Suppressor macrophage treated with lipopolysaccharide for 4 hours (primary cell): ENCODE measurements at places on chromosomes 5 and 9.

- no peak for DNase-seq
These were observed 367.1 kb downstream of the CSNK1G3 start for GRCh38 chr5:123879071-123879470.

DNA sequence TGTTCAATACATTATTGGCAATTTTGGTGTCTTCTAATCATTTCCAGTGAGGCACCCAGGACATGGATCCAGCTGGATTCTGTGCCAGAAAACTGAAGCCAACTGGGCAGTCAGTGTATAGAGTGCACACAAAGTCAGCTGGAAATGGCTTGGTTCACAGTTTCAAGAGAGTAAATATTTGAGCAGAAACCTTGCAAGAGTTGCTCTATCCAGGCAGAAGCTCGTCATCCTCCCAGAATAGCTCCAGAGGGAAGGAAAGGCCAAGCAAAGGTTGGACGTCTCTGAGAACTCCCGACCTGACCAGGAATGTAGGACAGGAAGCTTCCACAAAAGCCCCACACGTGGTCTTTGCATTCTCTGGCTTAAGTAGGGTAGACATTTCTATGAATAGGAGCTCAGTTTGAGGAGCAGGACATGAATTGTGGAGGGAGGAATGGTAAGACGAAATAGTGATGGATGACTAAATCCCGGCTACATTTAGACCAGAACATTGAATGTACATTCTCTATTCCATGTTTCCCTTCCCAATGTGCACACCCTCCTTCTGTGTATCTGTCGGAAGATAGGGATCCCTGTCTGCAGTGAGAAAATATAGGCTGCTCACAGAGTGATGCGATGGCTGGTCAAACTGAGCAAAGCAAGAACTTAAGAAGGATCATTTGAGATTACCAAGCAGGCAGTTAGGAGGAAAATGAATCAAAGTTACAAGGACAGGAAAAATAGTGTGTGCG is 72.7 kb upstream of the FCN2 start:
- DNase-seq: no peak

DNA sequence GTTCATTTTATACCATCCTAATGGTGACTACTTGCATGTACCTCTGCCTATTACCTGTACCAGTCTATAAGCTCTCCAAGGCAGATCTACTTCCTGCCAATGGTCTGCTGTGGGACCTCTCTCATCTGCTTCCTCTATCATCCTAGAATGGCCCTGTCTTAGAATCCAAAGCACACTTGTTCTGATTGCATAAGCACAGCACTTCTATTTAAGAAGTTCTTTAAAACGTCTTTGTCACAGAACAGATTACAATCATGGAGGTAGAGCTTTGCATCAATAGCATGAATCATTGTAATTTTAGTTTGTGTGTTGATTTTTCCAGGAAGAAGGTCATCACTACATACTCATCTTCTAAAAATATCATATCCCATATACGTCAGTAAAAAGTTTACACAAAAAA is 131.8 kb upstream of the ACOT12 start:
- DNase-seq: peak; percentile 65

DNA sequence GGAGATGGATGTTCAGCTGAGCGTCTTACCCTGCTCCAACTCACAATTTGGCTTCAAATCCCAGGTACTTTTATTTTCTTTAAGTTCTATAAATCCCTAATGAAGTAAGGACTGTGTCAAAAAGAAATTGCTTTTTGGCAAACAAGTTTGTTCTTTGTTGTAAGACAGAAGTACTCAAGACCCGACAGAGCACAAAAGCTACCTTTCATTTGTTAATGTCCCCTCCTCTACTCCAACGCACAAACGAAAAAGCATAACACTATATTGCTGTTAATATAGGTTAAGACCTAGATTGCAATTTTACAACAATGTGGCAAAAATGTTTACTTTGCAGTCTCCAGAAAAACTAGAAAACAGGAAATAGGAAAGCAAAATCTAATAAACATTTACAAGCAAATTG is 595.4 kb upstream of the DMAC1 start:
- no peak for DNase-seq

DNA sequence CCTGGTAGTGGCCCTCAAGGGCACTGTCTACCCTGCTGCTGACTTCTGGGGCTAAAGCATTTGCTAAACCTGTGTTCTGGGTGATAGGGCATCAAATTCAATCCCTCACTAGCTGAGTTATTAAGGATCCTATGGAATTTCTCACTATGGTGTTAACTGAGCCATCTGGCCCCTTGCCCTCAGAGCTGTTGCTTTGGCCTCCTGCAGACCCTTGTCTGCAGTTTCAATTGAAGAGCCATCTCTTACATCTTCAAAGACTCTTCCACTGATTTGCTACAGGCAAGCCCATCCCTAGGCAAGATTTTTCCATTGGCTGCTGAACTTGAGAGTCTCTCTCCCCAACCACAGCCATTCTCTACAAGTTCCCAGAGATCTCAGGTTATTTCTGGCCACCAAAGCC is 418.2 kb downstream of the ZNF608 start:
- DNase-seq: no peak

DNA sequence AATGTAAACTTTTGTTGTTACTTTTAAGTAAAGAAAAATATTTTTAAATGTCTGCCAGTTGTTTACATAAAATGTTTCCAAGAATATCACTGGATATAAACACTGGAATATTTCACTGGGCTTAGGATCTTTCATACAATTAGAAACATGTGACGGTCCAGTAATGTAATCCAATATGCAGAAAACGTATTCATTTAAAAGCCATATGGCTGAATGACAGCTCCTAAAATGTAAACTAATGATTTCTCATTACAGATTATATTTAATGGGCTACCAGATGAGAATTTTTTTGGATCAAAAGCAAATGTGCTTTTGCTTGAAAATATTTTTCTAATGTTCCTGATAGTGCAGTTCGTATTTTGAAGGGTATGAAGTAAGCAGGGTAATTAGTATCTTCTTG is 124.3 kb downstream of the TTC39B start:
- DNase-seq: no peak

DNA sequence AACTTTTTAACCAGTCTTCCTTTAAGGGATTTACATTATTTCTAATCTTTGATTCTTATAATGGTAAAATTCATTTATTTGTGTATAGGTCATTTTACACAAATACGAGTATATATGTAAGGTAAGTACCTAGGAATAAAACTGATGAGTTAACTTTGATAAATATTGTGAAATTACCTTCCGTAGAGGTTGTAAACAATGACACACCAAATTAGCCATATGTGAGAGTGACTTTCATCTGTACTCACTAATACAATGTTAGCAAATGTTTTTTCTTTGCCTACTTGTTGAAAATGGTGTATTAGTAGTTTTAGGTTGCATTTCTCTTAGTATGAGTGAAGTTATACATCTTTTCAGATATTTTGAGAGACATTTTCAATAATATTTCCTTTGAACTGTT is 42.6 kb upstream of the TSLP start:
- DNase-seq: no peak

DNA sequence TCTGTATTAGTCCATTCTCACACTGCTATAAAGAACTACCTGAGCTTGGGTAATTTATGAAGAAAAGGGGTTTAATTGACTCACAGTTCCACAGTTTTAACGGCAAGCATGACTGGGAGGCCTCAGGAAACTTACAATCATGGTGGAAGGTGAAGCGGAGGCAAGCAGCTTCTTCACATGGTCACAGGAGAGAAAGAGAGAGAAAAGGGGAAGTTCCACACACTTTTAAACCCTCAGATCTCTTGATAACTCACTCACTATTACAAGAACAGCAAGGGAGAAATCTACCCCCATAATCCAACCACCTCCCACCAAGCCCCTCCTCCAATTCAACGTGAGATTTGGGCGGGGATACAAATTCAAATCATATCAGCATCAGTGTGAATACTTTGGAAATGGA is 133.4 kb upstream of the SLC30A5 start:
- no peak for DNase-seq

DNA sequence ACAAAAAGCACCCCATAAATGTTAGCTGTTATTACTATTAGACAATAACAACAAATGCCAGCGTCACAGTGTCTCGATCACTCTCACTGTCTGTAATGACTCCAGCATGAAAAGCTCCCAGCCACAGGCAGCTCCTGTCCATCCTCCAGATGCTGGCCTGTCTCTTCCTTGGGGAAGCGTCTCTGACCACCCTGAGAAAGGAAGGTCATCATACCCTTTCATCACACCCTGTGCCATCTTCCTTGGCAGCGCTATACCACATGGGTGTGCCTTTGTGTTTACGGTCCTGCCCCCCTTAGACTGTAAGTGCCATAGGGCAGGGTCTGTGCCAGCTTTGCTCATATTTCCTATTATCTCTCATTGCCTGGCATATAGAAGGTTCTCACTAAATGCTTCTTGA is 90.6 kb downstream of the PRRT1B start:
- peak; percentile 55 for DNase-seq

- DNase-seq: no peak
These were observed 26.2 kb upstream of the RAB14 start for GRCh38 chr9:121227862-121228261.

DNA sequence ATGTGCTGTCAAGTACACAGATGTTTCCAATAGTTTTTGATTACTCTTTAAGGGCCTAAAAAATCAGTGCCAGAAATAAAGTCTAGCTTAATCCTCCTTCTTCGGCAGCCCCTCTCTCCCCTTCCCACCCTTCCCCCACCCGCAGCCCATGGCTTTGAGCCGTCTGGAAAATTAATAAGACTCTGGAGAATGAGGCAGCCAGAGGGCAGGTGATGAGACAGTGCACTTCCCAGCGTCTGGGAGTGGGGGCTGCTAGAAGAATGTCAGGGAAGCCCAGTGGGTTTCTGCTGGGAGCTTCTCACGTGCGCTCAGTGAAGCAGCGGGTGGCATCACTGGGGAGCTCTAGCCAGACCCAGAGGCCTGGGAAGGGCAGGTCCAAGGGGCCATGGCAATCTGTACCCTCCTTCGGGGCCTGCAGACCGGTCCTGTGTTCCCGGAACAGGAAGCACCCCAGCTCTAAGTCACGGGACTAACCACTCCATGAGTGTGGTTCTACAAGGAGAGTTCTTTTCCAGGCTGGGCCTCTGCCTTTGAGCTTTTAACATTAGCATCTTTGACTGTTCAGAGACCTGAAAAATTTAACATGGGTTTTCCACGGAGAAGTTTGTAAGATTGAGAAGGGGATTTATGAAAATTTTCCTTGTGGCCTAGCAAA is 164.8 kb upstream of the OTULINL start:
- DNase-seq: no peak

GRCh38 chr5:134151723-134152122 is 25.0 kb downstream of the SKP1 start:
- no peak for DNase-seq

DNA sequence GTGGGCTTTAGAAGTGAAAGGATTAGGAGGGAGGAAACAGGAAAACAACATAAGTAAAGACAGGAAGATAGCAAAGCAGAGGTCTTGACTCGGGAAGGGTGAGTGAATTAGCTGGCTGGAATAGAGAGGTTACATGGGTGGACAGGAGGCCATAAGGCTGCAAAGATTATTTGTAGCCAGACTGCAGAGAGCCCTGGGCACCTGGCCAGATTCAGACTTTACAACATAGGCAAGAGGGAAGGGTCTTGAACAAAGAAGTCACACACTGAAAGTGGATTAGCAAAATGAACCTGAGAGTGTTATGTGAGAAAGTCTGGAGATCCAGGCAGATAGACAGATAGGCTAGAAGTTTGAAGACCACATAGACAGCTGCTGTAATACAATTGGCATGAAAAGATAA is 29.7 kb upstream of the CER1 start:
- DNase-seq: no peak

DNA sequence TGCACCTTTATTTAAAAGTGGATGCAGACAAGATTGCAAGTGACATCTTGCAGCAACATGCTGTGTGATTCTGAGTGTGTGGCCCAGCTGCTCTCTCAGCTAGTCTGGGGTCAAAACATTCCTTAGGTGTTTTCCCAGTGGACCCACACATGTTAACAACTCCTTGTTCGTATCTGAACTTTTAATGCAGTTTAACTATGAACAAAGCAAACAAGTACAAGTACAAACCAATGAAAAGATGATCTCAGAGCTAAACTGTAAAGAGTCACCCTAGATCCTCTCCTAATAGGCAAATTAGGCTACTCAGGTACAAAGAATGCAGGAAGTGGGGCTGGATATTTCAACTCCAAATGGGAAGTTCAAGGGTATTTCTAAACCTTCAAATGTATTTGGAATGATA is 108.4 kb downstream of the ENTREP1 start:
- DNase-seq: no peak

DNA sequence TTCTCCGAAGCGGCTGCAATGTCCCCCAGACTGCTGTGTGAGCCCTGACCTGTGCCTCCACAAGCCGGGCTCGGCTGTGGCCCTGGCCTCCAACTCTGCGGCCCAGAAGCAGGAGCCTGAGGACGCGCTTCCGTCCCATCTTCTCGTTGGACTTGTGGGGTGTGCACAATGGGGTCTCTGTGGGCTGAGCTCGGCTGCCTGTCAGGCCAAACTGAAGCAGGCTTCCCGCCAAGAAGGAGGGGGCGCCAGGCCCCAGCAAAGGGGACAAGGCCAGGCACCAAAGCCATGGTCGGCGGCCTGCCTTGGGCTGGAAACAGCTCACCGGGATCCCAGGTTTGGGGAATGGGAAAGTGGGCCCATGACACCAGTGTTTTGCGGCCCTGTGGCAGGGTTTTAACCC is 4.1 kb downstream of the NOTCH1 start:
- DNase-seq: no peak

DNA sequence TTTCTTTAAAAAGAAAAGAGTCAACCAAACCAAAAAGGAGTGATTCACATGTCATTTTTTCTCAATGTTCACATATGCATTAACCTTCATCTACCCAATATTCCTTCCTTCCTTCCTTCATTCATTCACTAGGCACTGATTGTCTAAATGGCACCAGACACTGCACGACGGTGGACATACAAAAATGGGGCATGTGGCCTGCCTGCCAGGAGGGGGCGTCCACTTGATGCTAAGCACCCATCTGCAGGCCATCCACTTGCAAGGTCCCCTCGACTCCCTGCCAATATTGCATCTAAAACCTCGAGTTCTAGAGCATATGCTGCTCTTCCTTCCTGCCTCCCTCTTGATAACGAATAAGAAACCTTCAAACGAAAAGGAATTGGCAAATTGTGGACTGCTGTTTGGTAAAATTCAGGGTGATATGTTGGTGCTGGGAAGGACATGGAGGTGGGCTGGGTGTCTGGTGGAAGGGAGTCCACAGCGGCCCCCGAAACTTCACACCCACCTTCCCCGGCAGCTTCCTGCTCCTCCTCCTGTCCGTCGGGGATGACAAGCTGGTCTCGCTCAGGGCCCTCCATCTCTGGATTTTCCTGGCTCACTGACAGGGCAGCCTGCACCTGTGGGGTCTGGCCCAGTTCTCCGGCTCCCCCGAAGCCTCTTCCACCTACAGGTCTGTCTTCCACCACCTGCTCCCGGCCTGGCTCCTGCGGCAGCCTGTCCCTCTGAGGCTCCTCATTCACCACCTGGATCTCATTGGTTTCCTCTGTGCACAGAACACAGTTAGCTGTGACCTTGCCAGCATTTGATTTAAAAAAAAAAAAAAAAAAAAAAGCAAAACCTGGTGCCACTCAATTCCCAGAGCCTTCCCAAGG is 64.3 kb downstream of the GOLM1 start:
- DNase-seq: peak; percentile 17
